Left hindlimb (tissue), 1 donor: ENCODE measurements at places on chromosomes 16 and 17.

DNA sequence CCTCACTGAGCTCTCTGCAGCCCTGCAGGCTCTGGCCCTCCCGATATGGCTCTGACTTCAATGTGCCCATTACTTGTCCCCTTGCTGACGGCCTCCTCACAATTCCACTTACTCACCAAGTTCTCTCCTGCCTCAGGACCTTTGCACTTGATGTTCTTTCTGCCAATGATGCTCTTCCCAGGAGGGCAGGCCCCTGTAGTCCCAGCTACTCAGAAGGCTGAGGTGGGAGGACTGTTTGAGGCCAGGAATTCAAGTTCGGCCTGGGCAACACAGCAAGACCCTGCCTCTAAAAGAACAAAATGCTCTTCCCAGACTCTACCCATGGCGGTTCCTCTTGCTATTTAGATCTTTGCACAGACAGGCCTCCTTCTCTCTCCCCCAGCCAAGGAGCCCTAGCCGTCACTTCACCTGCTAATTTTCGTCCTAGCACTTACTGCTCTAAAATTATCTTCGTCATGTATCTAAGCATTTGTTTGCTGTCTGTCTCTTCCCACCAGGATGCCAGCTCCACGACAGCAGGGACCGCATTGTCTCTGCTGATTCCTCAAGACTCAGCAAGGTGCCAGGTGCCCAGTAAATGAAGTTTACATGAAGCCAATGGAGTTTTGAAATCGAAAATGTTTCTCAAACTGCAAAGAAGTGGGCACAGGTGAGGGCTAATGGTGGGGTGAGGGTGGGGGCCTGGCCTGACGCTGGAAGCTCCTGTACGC lies 626 bp upstream of the RAI1 start:
- DNase-seq, result no peak

- no peak for DNase-seq
Observed at GRCh38 chr17:13749891-13750235, 148.1 kb upstream of the HS3ST3A1 start.

GRCh38 chr17:14372461-14372860 lies 71.6 kb downstream of the HS3ST3B1 start:
- no peak for DNase-seq

- peak; percentile 84 for DNase-seq
Observed at GRCh38 chr16:10558746-10559641, 21.4 kb downstream of the EMP2 start.

- no peak for DNase-seq
Observed at GRCh38 chr16:66605979-66606751, 1.7 kb downstream of the CMTM3 start.

DNA sequence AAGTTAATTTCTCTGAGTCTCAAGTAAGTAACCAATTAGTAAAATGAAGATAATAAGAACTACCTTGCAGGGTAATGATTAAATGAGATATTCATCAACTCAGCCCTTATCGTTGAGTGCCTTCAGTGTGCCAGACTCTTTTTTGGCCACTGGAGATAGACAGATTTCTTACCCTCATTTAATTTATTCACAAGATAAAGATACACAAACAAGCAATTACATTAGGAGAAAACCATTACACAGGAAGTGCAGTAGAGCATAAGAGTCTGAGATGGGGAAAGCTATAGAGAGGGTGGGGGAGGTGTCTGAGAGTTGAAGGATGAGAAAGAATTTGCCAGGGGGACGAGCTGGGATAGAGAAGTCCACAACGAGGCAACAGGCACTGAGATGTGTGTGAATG lies 72.5 kb upstream of the BCAR1 start:
- no peak for DNase-seq

DNA sequence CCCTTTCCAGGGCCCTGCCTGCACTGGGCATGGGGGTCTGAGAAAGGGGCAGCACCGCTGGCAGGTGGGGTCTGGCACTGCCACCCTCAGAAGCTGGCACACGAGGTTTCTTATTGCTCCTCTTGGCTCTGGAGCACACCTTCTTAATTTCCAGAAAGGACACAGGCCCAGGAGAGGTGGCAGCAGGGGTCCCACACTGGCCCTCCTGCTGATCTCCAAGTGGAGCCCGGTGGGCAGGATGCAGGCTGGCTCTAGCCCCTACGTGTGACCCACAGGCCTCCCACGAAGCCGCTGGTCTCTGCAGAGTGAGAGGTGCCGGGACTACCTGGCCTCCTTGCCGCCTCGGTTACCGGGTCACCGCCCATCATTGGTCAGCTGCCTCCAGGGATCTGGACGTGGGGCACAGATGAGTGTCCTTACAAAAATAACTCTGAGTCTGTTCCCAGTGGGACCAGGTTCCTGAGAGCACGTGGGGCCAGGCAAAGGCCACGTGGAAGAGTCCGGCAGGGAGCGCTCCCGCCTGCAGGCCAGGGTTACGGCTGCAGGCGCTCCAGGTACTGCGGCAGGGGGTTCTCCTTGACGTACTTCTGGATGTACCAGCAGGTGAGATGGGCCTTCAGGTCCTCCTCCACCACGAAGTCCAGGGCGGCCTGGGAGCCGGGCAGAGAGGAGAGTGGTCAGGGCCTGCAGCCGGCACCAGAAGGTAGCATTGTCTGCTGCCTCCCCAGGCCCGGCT lies 10.3 kb downstream of the NATD1 start:
- no peak for DNase-seq

DNA sequence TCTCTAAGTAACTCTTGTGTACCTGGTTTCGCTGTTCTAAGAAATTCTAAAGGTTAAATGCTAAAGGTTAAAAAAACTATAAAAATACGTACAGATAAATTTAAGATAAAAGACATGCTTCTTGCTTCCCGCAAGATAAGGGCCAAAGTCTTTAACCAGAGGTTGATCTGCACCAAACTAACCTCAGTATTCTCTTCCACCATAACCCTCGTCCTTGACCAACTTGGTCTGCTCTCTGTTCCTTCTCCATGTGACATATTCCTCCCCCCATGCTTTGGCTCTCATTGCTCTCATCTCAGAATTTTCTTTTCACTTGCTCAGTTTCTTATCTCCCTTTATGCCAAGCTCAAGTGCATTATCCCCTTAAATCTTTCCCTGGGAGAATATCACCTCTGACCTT lies 330.5 kb upstream of the ZFHX3 start:
- DNase-seq, result no peak

DNA sequence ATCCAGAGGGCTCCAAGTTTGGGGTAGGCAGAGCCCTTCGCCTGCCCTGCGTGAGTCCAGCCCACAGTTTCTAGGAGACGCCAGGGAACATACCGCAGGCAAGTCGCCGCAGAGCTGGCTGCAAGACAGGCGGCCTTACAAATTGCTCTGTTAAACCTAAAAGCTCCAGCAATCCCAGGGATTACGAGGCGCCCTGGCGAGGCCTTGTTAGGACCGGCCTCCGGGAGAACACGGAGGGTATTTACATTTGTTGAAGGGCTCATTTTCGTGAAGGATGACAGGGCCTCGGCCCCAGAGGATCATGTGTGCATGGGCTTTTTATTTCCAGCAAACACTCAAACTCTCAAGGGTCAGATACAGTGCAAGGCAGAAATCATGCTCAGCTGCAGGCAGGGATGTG lies 77.6 kb upstream of the FOXF1 start:
- DNase-seq, result peak; percentile 66

- DNase-seq, result no peak
Observed at GRCh38 chr16:80940069-80940856, 66.4 kb downstream of the CMC2 start.

DNA sequence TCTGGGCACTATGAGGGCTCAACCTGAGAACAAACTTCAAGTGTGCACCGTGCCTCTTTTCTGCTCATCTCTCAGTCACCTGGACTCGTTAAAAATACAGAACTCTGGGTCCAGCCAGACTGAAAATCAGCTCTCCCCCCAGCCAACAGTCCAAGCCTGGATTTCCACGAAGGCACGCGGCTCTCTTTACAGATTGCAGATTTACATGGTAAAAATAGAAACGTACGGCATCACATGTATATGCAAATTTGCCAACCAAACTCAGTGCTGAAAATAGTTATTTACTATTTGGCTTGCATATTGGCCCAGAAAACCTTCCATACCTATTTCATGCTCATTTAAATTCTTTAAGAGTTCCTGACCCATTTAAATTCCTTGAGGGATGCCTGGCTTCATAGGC lies 315.8 kb downstream of the MAF start:
- no peak for DNase-seq

DNA sequence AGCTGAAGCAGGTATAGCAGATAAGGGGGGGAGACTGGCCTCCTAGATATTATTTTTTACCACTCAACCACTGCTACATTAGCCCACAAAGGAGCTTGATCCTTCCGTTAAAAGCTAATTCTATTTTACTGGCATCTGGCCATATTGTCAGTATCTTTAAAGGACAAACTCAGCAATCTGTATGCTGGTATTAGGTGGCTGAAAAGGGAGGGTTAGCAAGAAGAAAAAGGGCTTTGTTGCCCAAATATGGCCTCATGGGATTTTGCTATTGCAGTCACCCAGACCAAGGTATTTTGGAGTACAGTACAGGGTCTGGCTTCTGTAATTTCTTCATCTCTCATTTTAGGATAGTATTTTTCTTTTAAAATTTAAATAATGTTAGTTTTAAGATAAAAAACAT lies 14.4 kb downstream of the RFWD3 start:
- no peak for DNase-seq

DNA sequence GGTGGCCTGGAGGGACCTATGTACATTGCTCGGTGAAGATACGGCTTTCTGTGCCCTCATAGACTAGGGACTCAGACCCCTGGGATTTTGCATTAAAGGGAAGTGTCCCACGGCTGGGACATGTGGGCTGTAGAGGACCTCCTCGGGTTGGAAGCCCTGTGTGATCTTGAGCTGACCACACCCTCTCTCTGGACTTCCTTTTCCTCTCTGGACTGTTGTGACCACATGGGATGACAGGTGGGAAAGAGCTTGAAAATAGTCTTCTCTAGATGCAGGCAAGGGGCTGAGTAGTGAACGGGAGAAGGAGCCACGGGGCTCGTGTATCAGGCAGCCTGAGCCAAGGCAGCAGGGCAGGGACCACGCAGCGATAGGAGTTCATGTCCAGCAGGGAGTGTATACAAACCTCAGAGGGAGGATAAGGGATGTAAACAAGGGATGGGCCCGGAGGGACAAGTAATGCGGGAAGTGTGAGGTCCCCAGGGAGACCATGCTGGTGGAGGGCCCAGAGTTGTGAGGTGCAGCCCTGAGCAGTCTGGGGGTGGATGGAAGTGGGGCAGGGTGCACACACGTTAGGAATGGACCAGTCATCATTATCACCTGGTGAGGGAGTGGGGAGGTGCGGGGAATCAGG lies 4.5 kb upstream of the SLC4A1 start:
- DNase-seq, result no peak

GRCh38 chr16:50469744-50470321 lies 78.4 kb upstream of the NKD1 start:
- DNase-seq, result no peak

DNA sequence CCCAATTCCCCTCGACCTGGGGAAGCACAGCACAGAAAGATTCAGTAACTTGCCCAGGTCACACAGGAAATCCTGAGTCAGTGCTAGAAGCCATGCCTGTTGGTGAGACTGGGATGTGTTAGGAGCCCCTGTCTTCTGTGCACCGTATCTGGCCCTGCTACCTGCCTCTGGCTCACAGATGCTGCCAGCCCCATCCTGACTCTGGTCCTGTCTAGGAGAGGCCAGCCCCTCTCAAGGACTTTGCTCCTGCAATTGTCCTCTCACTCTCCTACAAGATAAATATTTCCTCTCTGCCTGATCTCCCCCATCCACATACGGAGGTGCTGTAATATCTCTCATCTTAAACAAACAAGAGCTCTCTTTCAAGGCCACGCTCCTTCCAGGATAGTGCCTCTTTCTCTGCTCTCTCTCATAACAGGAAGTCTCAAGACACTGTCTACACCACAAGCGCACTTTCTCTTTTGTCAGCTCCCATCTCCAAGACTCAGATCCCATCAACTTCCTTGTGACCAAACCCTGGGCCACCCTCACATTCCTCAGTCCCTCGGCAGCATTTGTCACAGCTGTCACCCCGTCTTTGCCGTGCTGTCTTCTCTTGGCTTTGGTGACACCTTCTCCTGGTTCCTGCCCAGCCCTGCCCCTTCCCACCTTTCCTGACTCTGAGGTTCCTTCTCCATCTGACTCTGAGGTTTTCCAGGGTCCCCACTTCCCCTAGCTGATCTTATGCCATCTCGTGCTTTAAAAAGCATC lies 1.9 kb downstream of the SLC13A2 start:
- DNase-seq, result no peak

DNA sequence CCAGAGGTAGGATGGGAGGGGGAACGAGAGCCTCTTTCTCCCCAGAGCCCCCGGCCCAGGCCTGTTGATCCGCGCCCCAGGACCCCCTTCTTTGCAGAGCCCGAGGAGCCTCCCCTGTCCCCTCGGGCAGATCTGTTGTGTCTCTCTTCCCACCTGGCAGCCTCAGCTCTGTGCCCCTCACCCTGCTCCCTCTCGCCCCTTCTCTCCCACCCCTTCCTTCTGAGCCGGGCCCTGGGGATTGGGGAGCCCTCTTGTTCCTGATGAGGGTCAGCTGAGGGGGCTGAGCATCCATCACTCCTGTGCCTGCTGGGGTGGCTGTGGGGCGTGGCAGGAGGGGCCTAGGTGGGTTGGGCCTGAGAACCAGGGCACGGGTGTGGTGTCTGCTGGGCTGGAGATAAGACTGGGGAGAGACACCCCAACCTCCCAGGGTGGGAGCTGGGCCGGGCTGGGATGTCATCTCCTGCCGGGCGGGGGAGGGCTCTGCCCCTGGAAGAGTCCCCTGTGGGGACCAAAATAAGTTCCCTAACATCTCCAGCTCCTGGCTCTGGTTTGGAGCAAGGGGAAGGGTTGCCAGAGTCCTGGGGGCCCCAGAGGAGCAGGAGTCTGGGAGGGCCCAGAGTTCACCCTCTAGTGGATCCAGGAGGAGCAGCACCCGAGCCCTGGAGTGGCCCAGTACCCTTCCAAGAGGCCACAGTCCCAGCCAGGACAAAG lies 65.4 kb downstream of the MRC2 start:
- peak; percentile 23 for DNase-seq

GRCh38 chr17:80166446-80166845 lies 3.4 kb upstream of the CARD14 start:
- no peak for DNase-seq

DNA sequence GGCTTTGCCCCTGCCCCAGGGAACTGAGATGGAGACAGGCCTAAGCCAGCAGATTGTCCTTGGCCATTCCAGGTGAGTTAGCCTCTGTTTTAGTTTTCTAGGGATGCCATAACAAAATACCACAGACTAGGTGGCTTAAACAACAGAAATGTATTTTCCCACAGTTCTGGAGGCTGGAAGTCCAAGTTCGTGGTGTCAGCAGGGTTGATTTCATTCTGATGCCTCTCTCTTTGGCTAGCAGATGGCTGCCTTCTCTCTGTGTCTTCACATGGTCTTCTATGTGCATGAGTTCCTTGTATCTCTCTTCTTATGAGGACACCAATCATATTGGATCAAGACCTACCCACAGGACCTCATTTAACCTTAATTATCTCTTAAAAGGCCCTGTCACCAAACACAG lies 12.8 kb downstream of the FAM20A start:
- DNase-seq, result no peak

GRCh38 chr16:72917051-72917450 lies 130.9 kb downstream of the ZFHX3 start:
- DNase-seq, result no peak

GRCh38 chr17:63086483-63087185 lies 120.6 kb downstream of the TANC2 start:
- no peak for DNase-seq

- no peak for DNase-seq
Observed at GRCh38 chr17:73510981-73511718, 133.1 kb downstream of the SDK2 start.

GRCh38 chr16:2782583-2783351 lies 4.6 kb downstream of the PRSS33 start:
- DNase-seq, result no peak
